Frontal cortex (tissue), 4 donors: ENCODE measurements at places on chromosomes 5 and 9. TPM values are rescaled to one million over a fixed set of nuclear protein-coding genes. Genes with fewer than 3 reads are reported as not detected.
A peak's percentile ranks its signal among the peaks of the same experiment; 100 is the strongest.

DNA sequence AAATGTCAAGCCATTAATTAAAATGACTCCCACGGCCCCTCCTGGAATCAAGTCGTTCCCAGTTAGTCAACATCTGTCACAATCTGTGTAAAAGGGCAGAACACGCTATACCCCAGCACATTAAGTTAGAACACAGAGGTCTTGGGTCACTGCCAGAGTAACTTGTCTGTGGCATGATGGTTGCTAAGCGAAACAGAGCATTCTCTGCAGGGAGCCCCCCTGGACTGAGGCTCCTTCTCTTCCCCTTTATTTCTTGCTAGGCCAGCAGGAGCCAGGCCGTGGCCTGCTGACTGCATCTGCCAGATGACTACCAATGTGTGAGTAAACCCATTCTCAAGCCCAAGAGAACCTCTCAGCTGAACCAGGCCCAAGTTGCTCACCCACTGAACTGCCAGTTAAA is 51.9 kb upstream of the ZBED3 start:
- DNase-seq: no peak

DNA sequence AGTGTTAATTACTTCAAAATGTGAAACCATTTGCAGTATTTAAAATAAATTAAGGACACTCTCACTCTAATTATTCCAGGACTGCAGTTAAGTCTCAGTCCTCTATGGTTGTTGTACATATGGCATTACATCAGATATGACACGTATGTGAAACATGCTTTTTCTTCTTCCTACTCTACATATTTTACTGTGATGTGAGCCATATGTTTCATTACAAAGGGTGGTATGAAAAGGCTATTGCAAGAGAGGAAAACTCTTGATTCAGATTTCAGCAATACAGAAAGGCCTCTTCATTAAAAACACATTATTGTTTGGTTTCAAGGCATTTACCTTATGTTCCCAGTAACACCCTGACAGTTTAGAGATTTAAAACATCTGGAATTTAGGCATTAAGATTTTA is 964.5 kb upstream of the DMAC1 start:
- no peak for DNase-seq

- DNase-seq: no peak
Measured at GRCh38 chr9:127790094-127790855, 4.4 kb downstream of the CDK9 start.

DNA sequence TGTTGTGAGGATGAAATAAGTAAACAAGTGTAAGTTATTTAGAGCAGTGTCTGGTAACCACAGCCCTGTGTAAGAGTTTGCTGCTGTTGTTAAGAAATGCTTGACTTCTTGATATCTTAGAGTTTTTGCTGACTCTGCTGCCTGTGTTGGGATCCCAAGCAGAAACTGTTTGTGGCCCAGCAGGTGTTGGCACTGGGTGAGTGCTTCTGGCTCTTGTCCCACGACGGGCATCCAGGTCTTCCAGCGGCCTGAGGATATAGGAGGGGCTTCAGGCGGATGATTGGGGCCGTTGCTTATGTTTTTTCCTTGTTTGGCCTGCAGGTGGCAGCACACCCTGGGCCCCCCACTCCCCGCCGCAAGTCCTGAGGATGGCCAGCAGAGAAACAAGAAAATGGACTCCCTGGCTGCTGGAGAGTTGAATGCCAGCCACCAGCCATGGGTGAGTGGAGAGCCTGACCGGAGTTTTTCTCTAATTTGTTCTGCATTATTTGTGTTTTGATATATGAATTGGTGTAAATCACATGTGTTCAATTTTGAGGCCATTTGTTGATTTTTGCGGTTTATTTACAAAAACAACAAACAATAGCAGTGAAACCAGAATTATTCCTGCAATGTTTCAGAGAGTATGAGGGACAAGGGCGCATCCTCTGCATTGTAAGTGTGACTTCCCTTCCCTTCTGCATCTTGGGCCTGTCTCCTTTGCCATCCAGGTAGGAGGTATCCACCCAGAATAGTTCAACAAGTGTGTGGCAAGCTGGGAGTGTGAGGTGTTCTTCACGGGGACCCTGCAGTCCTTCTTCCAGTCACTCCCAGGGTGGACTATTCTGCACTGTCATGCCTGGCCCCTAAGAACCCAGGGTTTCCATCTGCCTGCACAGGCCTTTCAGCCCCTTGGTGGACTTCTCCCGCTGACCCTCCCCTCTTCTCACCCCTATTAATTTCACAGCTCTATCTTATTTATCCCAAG is 50.3 kb downstream of the SLC22A5 start:
- peak; percentile 46 for DNase-seq

DNA sequence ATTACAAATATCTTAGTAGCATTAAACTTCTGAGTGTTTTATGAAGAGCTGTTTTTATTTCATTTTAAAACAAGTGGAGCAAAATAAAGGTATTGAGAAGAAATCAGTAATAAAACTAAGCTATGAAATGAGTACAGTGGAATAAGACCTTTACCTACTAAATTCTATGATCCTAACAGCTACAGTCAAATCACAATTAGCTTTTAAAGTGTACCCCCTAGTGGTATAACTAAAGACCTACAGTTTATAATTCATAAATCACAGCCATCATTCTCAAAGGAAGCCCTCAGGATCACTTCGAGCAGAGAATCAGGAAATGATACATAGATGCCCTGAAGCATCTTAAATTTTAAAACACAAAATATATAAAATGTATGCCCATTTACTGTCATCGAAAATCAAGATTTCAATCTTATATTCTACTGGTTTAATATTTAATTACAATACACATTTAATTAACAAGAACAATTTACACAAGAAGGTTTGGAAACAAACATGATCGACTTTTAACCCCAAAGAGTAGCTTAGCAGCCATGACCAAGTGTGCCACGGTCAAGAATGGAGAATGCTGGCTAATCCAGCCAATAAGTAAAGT is 12.3 kb downstream of the CCNH start:
- DNase-seq: peak; percentile 18

GRCh38 chr5:147575598-147575997 is 65.7 kb upstream of the DPYSL3 start:
- DNase-seq: no peak

DNA sequence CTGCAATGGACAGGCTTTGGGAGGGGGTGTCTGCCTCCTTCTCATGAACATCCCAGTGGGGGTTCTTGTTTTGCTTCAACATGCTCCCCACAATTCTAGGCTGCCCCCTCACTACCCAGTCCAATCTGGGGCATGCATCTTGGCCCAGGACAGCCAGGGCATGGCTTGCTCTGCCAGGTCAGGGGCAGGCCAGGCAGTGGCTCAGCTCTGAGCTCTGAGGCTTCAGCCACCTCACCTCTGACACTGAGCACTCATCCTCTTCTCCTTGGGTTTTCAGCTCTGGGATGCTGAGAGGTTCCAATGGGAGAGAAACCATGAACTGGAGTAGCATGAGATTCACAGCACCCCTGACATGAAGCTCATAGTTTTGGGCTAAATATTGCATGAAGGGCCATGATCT is 11.8 kb downstream of the SLC25A48 start:
- DNase-seq: no peak

- DNase-seq: no peak
Measured at GRCh38 chr5:170792878-170793277, 9.4 kb downstream of the GABRP start.

CDKN2A gene
- total RNA-seq: under 0.01 TPM

NACC2 gene
- 3.7 TPM for total RNA-seq
